Effector CD4-positive, alpha-beta T cell (primary cell): ENCODE measurements at places on chromosomes 2 and 18.

- DNase-seq = no peak
Measured at GRCh38 chr2:233807966-233808935, 30.1 kb downstream of the MROH2A start.

DNA sequence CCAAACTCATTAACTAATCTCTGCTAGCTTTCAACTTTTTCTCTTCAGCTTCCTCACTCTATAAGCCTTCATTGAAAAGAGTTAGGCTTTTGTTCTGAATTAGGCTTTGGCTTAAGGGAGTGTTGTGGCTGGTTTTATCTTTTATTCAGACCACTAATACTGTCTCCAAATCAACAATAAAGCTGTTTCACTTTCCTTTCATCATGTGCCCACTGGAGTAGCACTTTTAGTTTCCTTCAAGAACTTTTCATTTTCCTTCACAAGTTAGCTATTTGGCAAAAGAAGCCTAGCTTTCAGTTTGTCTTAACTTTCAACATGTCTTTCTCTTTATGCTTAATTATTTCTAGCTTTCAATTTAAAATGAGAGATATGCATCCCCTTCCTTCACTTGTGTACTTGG, 271.7 kb upstream of the FSIP2 start:
- DNase-seq = no peak

DNA sequence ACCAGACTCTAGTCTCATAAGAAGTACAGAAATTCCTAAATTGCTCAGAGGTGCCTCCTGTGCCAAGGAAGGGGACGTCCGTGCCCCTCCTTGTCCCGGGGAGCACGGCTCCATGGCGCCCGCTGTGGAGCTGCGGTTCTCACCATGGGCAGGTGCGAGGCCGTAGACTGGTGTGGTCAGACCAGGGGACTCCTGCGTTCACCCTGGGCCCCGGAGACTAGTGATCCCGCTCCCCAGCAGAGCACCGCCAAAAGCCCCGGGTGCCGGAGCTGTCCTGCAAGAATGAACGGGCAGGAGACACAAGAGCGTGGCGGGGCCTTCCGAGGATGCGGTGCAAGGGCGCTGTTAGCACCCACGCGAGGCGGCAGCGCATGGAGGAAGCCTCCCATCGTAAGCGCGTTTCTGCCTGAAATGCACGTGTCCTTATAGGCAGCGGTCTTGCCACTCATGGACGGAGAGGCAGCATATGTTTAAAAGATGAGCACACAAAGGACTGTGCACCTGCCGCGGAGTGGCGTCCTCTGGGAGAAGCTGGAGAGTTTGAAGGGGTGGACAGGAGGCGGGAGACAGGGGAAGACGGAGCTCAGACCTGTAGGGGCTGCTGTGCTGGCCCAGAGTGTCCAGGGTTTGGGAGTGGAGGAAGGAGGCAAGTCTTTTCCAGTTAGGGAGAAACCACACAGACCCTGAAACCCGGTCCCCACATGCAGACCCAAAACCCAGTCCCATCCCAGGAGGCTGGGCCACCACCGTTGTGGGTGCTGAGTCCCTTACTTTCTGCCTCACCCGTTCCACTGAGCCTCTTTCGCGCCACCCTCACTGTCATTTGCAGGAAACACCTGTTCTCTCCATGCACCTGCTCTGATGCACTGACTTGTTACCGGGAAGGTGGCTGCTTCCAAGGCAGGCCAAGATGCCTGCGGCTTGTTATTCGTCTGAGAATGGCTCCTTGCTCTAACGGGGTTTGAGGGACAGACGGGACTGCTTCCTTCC, 7.5 kb upstream of the KCNG2 start:
- no peak for DNase-seq

- DNase-seq = no peak
Measured at GRCh38 chr18:13455960-13456481, 237.5 kb downstream of the LDLRAD4 start.
